Esophagus squamous epithelium (tissue), 5 donors: ENCODE measurements at places on chromosomes 7 and 10. TPM values are rescaled to one million over a fixed set of nuclear protein-coding genes. Genes with fewer than 3 reads are reported as not detected.

The LIPJ gene
- total RNA-seq, result not detected

- no peaks in the 10 kb centered on the region for H3K36me3 ChIP-seq
- H3K4me1 ChIP-seq, result no peaks in the 10 kb centered on the region
Observed at GRCh38 chr7:114026486-114027089, 107.8 kb upstream of the PPP1R3A start.

GRCh38 chr10:119306514-119306951 lies 99.2 kb downstream of the GRK5 start:
- H3K4me3 ChIP-seq, result peak overlapping the region; percentile 44
- peak; percentile 28 for DNase-seq
- H3K27me3 ChIP-seq, result no peaks in the 10 kb centered on the region
- H3K36me3 ChIP-seq, result no peaks in the 10 kb centered on the region
- H3K4me1 ChIP-seq, result peaks cover 14% of the 10 kb centered on the region

- H3K4me3 ChIP-seq, result no peak overlapping the region
- no peaks in the 10 kb centered on the region for H3K27me3 ChIP-seq
- DNase-seq, result no peak
Observed at GRCh38 chr7:24842449-24843241, 85.4 kb upstream of the GSDME start.

DNA sequence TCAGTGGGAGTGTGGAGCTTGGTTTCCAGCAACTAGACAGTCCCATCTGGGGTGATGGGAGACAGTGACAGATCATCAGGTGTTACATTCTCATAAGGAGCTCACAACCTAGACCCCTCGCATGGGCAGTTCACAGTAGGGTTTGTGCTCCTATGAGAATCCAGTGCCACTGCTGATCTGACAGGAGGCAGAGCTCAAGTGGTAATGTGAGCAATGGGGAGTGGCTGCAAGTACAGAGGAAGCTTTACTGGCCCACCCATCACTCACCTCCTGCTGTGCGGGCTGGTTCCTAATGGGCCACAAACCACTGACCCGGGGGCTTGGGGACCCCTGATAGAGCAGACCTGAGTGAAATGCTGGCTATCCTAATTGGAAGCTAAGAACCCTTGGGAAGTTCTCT lies 242.8 kb downstream of the BAMBI start:
- H3K36me3 ChIP-seq, result no peaks in the 10 kb centered on the region
- no peak overlapping the region for H3K27ac ChIP-seq
- peaks cover 14% of the 10 kb centered on the region for H3K4me1 ChIP-seq
- no peak for DNase-seq
- H3K4me3 ChIP-seq, result no peak overlapping the region

DNA sequence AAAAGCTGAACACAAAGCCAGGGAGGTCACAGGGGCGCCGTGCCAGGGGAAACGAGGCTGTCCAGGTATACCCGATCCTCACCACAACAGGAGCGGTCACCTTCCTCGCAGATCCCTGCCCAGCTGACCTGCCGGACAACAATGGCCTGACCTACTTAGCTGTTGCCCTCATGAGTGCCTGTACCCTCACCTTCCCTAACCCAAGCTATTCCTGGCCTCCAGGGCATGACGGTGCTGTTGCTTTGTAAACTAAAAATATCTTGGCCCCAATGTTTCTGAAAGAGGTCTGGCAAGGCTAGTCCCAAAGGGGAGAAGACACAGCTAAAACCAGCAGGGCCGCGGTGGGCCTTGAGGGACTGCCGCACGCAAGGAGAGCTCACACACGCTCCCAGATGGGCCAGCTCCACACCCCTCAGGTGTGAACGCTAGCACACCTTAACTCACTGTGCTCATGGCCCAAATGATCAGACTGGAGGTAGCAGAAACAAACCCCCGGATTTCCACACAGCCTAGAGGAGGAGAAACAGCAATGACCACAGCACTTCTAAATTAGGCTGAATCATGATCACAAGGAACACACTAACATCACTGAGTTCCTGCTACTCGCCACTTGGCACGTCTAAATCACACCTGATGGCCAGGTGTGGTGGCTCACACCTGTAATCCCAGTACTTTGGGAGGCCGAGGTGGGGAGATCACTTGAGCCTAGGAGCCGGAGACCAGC lies 66.3 kb upstream of the CYTH3 start:
- peak overlapping the region; percentile 13 for H3K27ac ChIP-seq
- H3K4me1 ChIP-seq, result no peaks in the 10 kb centered on the region
- H3K36me3 ChIP-seq, result no peaks in the 10 kb centered on the region
- no peak overlapping the region for H3K4me3 ChIP-seq

DNA sequence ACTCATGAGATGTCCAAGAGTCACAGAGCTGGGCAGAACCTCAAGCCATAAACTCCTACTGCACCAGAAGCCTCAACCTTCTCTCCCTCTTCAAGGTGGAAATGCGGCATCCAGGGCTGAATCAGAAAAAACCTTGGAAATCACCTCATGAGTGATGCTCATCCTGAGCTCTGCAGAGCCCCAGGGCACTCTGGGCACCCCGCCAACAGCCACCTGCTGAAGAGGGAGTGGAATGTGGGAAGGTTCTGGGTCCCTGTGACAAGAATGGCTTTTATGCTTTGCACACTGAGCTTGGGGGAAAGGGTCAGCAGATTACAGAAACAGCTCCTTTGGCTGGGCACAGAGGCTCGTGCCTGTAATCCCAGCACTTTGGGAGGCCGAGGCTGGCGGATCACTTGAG lies 18.8 kb downstream of the NUDT1 start:
- no peak for DNase-seq
- H3K36me3 ChIP-seq, result peaks cover 70% of the 10 kb centered on the region
- no peak overlapping the region for H3K4me3 ChIP-seq
- H3K27me3 ChIP-seq, result no peaks in the 10 kb centered on the region
